ENCODE measurements at places on chromosomes 16 and 17.

GRCh38 chr16:55577887-55578286, 11.4 kb downstream of the CAPNS2 start:
- no peak for DNase-seq

- no peak for DNase-seq
Observed at GRCh38 chr16:75565640-75566039, 539 bp upstream of the GABARAPL2 start.

GRCh38 chr16:56372013-56372634, 53.2 kb downstream of the AMFR start:
- no peak for DNase-seq

DNA sequence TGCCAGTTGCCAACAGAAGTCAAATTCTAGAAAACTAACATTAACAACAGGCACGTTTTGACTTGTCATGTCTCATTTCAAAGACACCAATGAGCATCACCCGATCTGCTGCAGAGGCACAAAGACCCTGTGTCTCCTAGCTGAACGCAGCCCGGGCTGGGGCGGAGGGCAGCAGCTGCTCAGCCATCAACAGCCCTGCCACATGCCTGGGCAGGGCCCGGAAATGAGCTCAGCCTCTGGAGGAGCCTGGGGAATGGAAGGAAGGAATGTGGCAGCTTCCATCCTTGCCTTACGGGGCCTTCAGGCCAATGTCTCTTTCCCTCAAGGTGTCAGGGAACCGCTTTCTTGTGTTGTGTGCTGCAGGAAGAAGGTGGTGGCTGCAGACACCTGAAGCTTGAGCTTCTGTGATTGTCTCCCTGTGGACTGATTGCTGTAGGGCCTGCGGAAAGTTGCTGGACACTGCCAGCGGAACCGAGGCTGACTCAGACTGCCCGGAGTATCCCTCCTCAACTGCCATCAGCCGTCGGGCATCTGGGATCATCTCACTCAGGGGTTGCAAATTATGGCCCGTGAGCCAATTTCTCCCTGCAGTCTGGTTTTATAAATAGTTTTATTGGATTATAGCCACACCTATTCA, 7.3 kb downstream of the CDH13 start:
- peak; percentile 63 for DNase-seq

GRCh38 chr16:11274964-11275363, 1.3 kb downstream of the PRM2 start:
- DNase-seq: no peak

All from stomach (tissue), 19 donors.